NCI-H774 (cell line): ENCODE measurements at places on chromosomes 16 and 17.

DNA sequence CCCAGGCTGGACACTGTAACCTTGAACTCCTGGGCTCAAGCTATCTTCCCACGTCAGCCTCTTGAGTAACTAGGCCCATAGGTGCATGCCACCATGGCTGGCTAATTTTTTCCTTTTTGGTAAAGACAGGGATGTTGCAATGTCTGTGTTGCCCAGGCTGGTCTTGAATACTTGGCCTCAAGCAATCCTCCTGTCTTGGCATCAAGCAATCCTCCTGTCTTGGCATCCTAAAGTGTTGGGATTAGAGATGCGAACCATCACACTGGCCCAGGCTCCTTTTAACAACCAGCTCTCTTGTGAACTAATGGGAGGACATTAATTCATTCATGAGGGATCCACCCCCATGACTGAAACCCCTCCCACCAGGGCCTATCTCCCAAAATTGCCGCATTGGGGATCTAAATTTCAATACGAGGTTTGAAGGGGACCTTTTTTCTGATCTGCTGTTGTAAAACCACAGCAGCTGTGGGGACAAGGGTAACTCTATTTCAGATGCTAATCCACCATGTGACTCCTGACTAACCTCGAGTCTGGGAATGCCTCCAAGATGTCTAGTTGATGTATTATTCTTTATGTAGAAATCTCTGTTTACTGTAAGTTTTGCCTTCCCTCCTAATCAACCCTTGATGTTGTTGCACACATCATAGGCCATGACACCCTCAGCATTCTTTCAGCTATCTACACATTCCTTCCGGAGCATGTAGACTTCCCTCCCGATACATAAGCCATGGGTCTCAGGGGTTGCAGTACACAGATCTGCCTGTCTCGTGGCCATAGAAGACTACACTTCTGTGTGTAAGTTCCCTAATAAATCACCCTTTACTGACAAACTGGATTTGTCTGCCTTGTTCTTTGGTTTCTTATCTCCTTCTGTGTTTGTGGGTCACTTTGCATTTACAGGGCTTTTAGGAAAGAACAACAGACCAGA lies 37.6 kb downstream of the RNF112 start:
- DNase-seq: no peak

DNA sequence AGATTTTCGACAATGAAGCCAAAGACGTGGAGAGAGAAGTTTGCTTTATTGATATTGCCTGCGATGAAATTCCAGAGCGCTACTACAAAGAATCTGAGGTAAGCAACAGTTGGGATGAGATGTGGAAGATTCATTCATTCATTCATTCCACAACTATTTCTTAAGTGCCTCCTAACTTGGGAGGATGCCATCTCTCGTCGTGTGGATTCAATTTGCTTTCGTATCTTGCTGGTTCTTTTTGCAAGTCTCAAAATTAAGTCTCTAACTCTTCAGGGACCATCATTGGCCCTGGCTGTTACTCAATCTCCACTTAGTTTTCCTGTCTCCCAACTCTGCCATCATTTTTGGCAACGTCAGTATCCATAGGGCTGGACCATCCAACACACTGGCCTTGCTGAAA lies 85.6 kb upstream of the NOL11 start:
- no peak for DNase-seq

GRCh38 chr16:69404275-69404805 lies 18.5 kb upstream of the TERF2 start:
- DNase-seq: no peak

GRCh38 chr17:50634915-50635731 lies 442 bp downstream of the ABCC3 start:
- no peak for DNase-seq

DNA sequence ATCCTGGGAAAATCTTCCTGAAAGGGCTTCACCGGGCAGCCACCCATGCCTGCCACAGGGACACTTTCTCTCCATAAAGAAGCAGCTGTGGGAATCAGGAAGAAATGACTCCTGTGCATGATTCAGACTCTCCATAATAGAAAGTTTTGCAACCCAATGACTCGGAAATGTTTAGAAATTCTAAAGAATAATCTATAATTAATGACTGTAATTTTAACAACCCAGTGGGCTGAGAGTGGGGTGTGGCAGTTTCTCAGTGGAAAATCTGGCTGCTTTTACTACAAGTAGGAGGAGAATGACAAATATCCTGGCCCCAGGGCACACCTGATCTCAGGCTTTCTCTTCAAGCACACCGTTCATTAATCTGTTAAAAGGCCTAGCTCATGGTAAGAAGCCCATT lies 25.7 kb downstream of the IRF8 start:
- DNase-seq: no peak

DNA sequence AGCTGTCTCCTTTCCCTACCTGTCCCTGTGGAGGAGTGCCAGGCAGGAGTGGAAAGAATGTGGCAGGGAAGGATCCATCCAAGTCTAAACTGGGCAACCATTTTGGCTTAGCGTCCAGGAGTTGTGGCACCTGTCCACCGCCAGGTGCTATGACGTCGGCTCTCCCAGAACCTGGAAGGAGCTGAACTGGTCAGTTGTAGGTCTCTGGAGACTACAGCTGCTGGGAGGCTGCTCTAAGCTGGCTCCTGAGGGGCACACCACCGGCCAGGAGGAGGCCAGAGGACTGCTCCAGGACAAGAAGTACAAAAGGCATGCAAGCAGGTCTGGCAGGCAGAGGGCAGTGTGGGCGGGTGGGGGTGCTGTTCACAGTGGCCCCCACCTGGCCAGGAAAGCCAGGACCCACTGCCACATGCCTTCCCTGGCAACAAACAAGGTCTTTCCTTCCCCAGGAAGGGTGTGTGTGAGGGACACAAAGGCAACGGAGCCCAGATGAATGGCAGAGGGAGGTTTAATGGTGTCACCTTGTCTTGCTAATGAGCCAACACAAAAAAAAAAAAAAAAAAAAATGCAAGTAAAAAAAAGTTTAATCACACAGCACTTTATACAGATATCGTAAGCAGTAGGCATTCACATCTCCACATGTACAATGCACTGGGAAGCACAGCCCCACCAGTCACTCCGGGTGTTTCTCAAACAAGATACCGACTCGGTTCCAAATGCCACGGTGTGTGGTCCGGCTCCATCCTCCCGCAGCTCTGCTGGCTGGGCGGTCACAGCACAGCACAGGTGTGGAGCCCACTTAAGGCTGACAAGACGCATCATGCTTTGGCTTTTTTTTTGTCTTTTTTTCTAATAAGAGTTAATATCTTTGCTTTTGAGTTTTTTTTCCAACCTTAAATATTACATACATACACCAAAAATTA lies 4.8 kb downstream of the SPHK1 start:
- DNase-seq: no peak
